ENCODE measurements at places on chromosomes 7 and 10.

DNA sequence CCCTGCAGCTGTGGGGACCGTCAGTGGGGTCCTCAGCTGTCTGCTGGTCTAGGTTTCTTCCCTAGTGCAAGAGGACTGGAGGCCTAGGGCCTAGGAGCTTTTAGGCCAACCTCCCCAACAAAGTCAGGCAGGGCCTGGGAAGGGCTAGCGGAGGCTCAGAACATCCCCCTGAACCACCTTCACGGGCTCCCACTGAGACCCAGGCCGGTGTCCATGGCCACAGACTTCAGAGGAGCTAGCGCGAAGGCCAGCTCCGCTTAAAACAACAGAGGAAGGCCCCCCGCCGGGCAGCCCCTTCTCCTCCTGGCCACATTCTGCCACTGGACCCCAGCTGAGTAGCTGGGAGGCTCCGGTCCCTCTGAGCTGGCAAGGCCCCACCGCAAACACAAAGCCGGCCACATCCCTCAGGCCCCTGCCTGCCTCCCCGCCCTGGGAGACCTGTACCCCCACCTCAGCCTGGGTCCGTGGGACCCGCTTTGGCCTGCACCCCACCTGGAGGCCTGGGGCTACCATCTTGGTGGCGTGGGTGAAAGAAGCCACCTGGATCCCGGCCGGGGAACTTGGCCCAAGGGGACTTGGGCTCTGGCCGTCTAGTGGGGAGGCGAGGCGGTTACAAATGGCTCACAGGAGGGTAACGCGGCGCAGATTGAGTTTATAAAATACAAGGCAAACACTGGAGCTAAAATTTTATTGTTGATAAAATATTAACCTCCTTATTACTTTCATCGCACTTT lies 5.4 kb upstream of the UNCX start:
- no peak for DNase-seq

DNA sequence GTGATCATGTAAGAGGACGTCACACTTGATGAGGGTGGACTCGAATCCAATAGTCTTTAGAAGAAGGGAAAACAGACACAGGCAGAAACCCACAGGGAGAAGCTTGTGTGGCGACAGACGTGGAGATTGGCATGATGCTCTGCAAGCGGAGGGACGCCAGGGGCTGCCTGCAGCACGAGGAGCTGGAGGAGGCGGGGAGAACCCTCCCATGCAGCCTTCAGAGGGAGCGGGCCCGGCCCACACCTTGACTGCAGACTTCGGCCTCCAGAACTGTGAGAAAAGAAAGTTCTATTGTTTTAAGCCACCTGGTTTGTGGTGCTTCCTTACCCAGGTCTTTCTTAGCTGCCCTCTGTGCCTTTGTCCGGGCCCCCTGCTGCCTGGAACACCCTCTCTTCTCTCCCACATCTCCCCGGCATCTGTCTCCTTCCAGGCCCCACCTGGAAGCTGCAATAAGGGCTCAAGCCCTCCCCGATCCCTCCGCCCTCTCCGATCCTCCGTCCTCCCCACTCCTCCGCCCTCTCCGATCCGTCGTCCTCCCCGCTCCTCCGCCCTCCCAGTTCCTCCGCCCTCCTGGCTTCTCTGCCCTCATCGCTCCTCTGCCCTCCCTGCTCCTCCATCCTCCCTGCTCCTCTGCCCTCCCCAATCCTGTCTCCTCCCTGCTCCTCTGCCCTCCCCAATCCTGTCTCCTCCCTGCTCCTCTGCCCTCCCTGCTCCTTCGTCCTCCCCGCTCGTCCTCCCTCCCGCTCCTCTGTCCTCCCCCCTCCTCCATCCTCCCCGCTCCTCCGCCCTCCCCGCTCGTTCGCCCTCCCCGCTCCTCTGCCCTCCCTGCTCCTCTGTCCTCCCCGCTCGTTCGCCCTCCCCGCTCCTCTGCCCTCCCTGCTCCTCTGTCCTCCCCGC lies 17.4 kb upstream of the PRKAG2 start:
- no peak for DNase-seq

DNA sequence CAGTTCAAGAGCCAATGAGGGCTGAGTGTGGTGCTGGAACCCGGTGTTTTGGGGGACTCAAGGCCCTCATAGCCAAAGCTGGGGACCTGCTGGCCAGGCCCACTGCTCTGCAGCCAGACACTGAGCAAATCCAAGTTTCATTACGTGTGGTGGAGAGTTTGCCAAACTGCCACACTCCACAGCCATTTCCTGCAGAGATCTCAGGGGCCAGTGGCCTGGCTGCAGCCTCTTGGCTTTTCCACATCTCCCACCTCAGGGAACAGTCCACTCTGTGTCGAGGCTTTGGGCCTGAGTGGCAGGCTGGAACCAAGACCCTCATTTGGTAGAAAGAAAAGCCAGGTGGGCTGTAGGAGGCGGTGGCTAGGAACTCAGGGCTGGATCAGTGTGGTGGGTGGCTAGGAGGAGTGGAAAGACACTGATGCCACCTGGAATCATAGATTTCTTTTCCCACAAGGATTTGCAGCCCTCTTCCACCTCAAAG lies 3.2 kb downstream of the HOXA11 start:
- no peak for DNase-seq

GRCh38 chr10:50421026-50421719 lies 169.9 kb upstream of the ASAH2 start:
- DNase-seq, result no peak

DNA sequence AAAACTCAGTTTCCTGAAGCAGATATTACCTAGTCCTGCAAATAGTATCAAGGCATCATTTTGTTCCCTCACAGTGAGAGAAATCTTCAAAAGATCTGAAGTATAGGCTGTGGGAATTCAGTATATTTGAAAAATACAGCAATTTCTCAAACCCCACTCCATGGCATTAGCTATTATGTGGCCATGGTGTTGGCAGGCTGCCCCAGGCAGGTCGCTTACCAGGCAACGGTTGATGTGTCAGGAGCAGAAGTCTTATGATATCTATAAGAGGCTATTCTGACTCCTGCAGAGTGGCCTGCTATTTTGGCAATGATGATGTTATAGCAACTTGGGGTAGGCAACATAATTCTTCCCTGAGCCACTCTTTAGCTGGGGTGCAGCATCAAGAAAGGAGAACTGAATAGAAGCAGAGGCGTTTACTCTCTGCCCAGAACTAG lies 187.9 kb downstream of the PLXDC2 start:
- no peak for DNase-seq

DNA sequence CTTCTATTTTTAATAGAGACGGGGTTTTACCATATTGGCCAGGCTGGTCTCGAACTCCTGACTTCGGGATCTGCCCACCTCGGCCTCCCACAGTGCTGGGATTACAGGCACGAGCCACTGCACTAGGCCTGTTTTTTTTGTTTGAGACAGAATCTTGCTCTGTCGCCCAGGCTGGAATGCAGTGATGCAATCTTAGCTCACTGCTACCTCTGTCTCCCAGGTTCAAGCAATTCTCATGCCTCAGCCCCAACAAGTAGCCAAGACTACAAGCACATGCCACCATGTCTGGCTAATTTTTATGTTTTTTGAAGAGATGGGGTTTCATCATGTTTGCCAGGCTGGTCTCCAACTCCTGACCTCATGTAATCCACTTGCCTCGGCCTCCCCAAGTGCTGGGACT lies 73.7 kb downstream of the TYW1B start:
- no peak for DNase-seq

GRCh38 chr10:91340613-91341362 lies 69.4 kb upstream of the HECTD2 start:
- DNase-seq, result no peak

DNA sequence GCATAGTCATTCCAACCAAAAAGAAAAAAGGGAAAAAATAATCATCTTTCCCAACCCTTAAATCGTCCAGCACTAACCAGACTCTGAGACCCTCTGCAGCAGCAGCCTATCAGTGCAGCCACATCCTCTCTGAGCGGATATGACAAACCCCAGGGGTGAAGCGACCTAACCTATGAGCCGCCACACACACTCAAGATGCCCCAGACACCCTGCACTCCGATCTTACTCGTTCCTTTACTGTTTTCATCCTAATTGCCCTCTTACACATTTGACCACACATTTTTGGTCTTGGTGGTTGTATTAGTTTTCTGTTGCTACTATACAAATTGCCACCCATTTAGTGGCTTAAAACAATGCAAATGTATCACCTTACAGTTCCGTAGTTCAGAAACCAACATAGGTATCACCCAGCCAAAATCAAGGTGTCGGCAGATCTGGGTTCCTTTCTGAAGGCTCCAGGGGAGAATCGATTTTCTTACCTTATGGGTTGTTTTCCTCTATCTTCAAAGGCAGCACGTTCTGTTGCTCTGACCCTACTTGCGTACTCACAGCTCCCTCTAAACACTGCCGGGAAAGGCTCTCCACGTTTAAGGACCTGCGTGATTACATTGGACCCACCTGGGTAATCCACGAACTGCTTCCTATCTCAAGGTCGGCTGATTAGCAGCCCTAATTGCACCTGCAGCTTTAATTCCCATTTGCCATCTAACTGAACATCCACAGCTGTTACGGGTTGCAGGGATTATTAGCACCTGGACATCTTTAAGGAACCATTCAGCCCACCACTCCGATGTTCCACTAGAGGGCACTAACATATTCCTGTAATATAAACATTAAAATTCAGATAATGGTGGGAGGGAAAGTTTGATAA lies 37.3 kb upstream of the PRSS1 start:
- no peak for DNase-seq

DNA sequence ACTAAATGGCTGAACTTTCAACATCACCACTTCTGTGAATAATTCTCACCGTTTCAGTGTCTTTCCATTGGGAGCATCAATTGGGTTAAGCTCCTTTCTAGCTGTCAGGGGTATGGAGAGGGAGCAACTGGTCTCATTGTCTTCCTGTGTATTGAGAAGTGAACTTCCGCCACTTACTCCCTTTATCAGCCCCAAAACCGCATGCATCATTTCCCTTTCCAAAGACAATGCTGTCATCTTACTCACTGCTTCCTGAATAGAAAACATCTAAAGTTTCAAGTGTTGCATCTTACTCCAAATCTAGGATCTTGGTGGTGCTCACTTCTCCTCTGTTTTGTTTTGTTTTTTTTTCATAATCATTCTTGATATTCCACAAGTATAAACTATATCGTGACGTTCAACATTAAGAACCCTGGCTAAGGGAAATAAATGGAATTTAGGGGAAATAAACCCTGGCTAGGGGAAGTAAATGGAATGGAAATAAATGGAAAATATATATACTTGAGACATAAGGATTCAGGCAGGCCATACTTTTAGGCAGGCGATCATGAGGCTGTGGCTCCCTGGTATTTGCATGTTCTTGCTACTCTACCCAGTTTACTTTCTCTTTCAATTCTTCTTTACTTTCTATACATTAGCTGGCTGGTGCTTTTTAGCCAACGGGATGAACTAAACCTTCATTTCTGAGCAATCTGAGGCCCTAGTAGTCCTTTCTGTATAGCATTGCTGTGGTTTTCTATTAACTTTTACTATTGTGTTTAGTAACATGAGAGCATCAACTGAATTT lies 371.9 kb downstream of the BMPER start:
- DNase-seq, result no peak

GRCh38 chr7:42877862-42878261 lies 34.0 kb downstream of the C7orf25 start:
- DNase-seq, result no peak

- DNase-seq, result no peak
Measured at GRCh38 chr10:125084614-125085257, 75.6 kb downstream of the CTBP2 start.

DNA sequence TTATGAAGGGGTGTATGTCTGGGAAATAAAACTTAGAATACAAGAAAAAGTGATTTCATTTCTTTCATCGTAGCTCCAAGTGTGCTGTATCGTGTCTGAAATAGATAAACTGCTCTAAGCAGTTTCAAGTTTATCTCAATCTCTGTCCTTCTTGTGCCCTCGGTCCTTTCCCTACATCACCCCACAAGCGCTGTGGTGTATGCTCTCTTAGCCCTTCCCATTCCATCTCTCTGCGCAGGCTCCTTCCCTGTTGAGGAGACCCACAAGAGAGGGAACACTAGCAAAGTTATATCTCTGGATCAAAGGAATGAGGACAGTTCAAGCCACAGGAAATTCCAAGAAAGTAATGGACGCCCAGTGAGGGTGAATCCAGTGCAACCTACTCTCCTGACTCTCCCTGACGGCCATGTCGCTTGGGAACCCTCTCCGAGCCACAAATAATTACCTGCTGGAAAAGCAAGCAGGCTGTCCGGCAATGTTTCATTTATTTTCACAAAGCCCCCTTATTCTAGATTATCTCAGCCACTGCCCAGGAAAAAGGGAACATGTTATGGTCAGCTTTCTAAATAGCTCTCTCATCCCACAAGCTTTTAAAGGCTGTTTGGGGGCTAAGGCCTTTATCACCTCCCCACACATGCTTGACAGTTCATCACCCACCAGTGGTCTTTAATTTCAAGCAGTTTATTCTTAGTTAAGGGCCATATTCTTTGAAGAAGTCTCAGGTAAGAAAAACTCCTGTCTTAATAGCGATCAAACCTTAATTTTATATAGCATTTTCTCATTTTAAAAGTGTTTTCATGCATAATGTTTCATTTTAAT lies 34.8 kb downstream of the LRRC4 start:
- no peak for DNase-seq

- DNase-seq, result no peak
Measured at GRCh38 chr10:60570272-60570865, 180.7 kb upstream of the ANK3 start.

DNA sequence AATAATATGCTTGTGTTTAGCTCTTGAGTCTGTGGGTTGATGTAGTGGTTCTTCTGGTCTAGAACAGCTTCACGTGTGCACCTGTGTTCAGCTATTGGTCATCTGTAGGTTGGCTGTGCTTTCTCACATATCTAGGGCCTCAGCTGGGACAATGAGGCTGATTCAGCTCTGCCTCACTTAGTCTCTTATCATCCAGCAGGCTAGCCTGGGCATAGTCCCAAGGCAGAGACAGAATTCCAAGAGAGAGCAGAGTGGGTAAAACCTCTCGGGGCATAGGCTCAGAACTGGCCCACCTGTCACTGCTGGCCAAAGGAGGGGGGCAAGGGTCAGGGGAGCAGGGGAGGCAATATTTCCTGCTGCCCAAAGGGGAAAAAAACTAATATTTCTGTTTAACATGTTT lies 32.0 kb upstream of the MXI1 start:
- DNase-seq, result no peak

GRCh38 chr7:106384373-106384772 lies 99.6 kb upstream of the NAMPT start:
- no peak for DNase-seq

DNA sequence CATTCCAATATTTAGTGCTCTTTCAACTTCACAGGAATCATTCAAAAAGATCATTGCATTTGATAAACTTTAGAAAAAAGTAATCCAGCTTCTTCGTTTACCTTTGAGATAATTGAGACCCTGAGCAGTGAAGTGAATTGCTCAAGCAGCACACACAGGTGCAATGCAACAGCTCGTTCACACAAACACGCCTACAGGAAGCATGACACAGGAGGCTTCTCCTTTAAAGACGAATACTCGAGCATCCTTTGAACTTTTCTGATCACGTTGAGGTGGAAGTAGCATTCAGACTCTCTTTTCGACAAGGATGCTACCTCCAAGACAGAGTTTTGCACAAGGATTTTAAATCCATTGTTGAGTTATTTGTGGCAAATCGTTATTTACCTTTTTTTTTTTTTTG lies 18.0 kb upstream of the RSU1 start:
- DNase-seq, result no peak

DNA sequence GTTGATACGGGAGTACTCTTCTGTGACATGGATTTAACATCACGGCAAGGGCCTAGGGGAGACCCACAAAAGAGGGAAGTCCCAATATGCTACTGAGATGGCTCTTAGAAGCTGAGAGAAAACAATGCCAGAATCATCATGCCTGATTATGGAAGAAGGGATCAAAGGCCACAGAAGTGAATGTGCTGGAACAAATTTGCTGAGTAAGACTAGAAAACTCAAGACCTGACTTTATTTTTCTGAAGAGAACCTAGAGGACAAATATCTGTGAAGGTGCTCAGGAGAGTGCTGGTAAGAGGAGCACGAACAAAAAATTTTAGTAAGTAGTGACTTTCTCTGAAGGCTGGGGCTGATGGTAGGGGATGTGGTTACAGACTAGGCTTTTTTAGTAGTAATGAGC lies 277.0 kb downstream of the ZEB1 start:
- DNase-seq, result no peak
